ENCODE measurements at places on chromosomes 13 and 19.

- no peak for DNase-seq
Measured at GRCh38 chr13:19178901-19179593, 2.6 kb downstream of the TUBA3C start.

- DNase-seq: no peak
Measured at GRCh38 chr13:82224806-82225205, 1657.5 kb downstream of the SLITRK1 start.

- no peak for DNase-seq
Measured at GRCh38 chr13:31749929-31750328, 10.6 kb downstream of the RXFP2 start.

GRCh38 chr13:58579468-58579867 lies 947.9 kb downstream of the PCDH17 start:
- DNase-seq: no peak

DNA sequence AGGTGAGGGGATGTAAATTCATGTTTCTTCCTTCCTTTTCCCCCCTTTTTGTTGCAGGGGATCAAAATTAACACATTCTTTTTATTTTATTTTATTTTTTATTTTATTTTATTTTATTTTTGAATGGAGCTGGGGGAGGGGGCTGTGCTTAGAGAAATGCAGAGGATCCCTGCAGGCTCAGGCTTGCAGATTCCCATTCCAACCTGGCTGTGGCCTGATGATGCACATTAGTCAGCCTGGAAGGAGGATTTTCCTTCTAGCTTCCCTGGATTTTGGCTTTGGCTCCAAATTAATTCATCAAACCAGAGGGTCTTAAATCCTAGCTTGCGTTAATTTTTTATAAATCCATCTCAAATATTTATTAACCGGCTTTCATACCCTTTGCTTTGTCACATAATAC lies 67.0 kb downstream of the FREM2 start:
- DNase-seq: no peak

DNA sequence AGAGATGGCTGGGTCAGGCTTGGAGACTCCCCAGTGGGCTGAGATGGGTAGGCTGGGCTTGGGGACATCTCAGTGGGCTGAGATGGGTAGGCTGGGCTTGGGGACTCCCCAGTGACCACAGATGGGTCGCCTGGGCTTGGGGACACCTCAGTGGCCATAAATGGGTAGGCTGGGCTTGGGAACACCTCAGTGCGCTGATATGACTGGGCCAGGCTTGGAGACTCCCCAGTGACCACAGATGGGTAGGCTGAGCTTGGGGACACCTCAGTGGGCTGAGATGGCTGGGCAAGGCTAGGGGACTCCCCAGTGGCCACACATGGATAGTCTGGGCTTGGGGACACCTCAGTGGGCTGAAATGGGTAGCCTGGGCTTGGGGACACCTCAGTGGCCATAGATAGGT lies 12.8 kb downstream of the IQCN start:
- DNase-seq: no peak

DNA sequence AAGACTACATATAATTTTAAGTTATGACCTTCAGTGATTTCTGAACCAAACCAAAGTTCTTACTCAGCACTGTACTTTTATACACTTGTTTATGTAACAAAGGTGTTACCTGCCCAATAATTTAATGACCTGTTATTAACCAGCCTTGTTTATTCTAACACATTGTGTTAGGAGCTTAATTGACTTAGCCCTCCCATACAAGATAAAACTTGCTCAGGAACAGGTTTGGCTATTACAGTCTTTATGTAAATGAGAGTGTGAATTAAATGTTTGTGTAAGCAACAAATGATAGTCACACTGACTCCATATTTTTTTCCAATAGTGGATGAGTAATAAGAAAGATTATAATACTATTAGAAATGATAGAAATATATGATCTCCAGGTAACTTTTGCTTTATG lies 51.8 kb upstream of the MYCBP2 start:
- DNase-seq: no peak

DNA sequence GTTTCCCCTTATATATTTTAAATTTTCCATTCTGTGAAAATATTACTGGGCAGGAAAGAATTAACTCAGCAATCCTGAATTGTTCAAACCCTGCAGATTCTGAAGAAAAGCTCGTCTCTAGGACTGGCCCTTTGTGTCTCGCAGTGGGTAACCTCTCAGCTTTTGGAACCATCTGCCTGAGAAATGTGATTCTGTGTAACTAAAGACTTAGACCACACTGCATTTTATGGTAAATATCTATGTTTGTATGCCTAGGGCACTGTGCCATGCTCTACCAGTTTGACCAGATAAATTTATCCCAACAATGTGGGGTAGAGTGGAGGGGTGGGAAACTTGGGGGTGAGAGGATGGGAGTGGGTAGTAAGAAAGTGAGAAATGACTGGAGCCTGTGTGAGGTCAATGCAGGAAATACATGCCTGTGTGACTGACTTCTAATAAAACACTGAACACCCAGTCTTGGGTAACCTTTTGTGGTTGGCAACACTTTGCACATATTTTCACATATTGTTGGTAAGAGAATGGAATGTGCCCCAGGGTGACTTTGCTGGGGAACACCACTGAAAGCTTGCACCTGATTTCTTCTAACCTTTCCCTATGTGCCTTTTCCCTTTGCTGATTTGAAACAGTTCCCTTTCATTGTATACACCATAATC lies 1181.9 kb downstream of the OLFM4 start:
- no peak for DNase-seq

GRCh38 chr13:98613591-98613990 lies 36.7 kb upstream of the STK24 start:
- DNase-seq: no peak

- DNase-seq: no peak
Measured at GRCh38 chr13:43482026-43482425, 304.7 kb downstream of the ENOX1 start.

DNA sequence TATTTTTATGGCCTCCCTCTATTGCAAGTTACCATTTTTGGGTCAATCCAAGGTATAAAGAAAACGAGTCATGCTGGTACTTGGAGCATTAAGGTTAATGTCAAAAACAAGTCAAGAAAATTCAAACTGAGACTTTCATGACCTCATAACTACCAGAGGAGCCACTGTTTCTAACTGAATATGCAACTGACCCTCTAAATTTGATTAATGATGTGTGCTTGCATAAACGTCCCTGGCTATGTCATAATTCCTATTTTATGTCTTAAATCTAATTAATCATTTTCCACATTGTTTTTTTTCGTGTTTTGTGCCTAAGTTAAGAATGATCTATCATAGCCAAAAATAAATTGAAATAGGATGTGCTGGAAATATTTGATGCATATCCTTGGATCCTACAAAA lies 396.7 kb upstream of the GPC6 start:
- DNase-seq: no peak

DNA sequence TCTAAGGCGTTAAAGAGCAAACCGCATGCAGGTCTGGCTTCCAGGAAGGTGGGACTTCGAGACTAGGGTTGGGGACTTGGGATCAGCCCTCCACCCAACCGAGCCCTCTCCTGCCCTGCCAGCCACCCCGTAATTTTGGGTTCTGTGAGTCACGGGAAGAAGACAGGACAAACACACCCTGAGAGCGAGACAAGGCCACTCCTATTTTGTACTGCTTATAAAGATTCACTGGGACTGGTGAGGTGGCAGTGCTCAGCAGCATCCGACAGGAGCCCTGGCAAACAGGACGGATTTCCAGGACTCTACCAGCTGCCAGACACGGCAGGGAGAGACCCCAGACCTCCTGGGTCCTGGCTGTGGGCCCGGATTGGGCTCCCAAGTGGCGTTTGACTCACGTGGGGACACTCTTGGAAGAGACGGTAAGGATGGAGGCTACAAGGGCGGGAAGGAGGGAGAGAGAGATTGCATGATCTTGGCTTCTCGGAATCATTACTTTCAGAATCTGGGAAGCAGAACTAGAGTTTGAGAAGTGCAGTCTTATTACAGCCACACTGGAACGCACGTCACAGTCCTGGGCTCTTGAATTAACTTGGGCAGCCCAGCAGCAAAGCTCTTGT lies at the start of gene C5AR2:
TSS of gene C5AR2 (plus strand) at position 245 of the 617 bp plus-strand sequence. CDS start 8,625 bp downstream, outside the sequence.
- DNase-seq: no peak

DNA sequence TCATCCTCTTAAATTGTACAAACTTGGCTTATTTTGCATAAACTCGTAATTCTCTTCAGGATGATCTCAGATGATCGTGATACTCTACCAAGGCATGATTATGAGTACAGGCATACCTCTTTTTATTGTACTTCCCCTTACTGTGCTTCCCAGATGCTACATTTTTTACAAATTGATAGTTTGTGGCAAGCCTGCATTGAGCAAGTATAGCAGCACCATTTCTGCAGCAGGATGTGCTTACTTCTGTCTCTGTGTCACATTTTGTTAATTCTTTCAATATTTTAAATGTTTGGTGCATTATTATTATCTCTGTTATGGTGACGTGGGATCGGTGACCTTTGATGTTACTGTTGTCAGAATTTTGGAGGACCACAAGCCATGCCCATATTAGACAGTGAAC lies 752.3 kb downstream of the PCDH9 start:
- DNase-seq: no peak

DNA sequence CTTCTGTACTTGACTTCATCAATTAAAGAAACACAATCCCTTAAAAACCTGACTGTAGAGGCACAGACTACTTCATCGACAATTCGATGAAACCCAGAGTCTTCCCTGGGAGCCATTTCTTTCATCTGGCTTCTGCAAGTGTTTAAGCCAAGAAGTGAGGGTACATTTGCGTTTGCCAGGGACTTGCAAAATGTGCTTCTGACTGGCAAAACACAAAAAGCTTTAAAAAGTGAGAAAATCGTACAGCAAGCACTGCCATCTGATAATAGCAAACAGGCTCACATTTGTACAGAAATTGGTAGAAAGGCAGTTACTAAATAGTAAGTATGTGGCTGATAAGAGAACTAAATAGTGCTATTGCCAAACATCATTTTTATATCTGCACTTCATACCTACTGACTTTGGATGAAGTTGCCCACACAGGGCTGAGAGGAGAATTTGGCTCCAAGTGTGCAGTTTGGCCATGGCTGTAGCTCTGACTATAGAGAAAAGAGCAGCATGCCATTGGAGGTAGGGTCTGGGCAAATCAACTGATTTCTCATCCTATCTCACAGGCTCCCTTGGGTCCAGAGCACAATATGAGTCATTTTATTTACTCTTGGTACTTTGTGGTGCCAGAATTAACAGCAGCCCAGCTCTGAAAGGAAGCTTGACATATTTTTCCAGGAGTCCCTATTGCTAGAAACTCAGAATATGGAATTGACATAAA lies 358.1 kb downstream of the OXGR1 start:
- no peak for DNase-seq

DNA sequence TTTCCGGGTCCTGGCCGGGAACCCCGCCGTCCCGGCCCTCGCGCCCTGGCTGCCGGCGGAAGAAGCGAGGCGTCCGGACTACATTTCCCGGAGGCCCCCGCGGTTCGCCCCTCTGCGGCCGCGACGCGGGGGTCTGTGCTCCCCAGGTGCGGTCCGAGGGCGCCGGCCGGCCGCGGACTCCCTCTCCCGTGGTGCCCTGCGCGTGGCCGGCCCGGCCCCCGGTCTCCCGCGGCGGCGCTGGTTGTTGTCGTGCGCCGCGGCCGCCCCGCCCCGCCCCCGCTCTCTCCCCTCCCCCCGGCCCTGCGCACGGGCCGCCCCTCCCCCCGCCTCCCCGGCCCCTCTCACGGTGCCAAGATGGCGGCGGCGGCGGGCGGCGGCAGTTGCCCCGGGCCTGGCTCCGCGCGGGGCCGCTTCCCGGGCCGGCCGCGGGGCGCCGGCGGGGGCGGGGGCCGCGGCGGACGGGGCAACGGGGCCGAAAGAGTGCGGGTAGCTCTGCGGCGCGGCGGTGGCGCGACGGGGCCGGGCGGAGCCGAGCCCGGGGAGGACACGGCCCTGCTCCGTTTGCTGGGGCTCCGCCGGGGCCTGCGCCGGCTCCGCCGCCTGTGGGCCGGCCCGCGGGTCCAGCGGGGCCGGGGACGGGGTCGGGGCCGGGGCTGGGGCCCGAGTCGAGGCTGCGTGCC lies at the start of gene KMT2B:
TSS of gene KMT2B (plus strand) at position 339 of the 680 bp plus-strand sequence. CDS start at position 355, 16 bp downstream.
- no peak for DNase-seq

DNA sequence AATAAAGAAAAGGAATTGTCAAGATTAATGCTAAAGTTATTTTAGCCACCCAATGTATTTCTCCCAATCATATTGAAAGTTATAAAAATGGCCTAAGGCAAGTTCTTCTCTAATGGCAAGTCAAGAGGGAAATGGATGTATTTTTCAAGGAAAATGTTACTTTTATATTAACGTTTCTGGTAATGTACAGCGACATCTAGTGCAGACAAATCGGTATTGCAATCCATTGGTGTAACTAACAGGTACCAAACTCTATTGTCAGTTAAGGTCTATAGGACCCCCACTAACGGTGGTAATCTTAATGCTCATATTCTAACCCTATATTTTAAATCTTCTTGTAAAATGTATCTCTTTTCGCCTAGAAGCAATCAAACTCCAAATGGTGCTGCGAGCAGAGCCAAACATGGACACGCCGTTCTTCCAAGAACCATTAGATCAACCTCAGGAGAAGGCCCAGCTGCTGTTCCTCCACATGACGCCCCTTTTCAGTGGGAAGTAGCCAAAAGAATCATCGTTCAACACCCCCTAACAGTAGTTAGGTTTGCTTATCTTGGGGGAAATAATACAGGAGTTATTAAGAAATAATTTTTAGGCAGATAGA lies 98.5 kb upstream of the PABPC3 start:
- DNase-seq: peak; percentile 26

- DNase-seq: peak; percentile 20
Measured at GRCh38 chr13:79679334-79679733, 198.4 kb downstream of the NDFIP2 start.

GRCh38 chr13:98524793-98525192 lies 52.1 kb downstream of the STK24 start:
- no peak for DNase-seq

- DNase-seq: no peak
Measured at GRCh38 chr19:13146763-13147563, 3.2 kb downstream of the STX10 start.

DNA sequence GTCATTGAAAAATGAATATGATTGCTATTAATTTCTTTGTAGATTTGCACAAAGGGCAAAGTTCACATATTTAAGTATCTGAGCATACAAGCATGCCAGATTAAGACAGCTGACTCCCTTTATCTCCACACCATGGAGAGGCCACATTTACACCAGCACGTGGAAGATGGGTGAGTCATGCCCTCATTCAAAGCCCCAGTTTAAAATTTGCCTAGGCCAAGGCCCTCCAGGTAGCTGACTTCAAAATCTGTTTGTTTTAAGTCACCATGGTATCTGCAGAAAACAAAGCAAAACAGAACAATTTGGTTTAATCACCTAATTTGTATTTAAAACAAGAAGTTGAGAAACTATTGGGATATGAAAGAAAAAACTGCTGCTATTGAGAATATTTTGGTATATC lies 109.2 kb downstream of the ESD start:
- DNase-seq: peak; percentile 23

DNA sequence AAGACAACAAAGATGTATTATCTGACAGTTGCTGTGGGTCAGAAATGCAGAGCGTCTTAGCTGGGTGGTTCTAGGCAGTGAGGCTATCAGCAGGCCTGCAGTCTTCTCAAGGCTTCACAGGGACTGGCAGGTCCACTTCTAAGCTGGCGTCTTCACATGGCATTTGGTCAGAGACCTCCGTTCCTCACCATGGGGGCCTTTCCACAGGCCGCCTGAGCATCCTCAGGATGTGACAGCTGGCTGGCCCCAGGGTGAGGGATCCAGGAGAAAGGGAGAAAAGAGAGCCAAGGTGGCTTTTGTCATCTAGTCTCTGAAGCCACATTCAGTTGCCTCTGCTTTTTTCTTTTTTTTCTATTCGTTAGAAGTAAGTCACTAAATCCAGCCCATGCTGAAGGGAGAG lies 50.3 kb downstream of the FGF14 start:
- no peak for DNase-seq

- no peak for DNase-seq
Measured at GRCh38 chr13:37109051-37109678, 3.7 kb upstream of the CSNK1A1L start.

GRCh38 chr19:14795078-14795721 lies 16.8 kb upstream of the ADGRE2 start:
- DNase-seq: no peak

Data from CD4-positive, alpha-beta T cell treated with Interleukin-17A for 4 hours (primary cell).